Cerebellar nuclear complex (tissue), 1 donor: ENCODE measurements at places on chromosomes 1 and 21.

DNA sequence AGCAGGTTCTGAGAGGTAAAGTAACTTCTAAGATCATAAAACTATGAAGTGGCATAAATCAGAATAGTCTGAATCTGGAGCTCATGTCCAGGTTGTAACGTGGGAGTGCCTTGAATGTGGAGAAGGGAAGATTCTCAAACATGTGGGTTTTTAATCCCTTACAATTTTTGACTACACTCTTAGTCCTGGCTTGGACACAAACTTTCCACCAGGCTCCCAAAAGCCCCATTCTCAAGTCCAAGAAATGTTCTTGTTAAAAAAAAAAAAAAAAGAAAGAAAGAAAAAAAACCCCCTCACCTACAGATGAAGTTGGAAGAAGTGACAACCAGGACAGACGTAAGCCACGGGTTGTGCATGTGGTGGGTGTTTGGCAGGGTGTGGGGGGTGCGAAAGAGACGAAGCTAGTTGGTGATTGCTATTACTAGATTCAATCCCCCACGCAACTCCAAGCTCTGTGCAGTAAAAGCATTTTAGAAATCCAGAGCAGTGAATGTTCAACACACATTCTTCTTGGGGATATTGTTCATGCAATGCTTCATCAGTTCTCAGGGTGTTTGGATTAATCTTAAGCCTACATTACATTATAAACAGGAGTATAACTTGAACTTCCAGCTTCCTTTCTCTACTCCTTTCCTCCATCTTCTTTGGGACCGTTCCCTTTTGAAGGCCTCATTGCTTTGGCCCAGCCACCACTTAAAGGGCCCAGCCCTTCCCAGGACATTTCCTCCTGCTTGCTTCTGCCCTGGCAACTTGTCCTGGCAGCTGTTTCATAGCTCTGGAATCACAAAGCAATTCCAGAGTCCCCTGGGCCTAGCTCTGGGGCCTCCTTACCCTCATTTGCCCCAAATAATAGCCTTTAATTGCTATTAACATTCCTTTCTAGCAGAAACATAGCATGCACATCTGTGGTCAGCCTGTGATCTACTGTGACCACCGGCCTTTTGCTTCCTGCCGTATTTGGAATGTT lies 41.8 kb downstream of the PHC2 start:
- DNase-seq, result no peak

- no peak for DNase-seq
Measured at GRCh38 chr1:18913065-18913835, 10.9 kb upstream of the ALDH4A1 start.

DNA sequence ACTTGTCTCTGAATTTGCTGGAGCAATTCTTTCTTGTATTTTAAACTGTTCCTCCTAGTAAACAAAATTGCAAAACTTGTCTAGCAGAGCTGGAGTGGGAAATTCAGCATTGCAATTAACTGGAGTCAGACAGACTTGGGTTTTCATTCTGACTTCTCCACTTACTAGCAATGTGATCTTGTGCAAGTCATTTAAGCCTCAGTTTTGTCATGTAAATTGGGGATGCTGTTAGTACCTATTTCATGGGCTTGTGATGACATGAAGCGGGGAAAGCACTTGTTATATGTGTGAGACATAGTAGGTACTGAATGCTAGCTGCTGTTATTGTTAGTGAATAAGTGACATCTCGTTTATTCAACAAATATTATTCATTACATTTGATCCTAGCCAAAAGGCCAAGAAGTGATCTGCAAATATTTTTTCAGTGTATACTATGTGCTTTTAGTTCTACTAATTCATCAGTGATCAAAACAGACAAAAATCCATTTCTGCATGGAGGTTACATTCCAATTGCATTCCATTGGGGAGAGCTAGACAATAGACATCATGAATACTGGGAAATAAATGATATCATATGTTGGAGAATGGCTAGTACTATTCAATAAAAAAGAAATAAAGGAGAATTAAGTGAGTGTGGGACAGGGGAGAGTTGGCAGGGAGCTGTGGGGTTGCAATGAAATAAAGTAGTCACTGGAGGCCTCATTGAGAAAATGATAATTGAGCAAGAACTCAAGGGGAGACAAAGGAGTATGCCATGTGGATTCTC lies 47.1 kb downstream of the CACHD1 start:
- DNase-seq, result no peak

DNA sequence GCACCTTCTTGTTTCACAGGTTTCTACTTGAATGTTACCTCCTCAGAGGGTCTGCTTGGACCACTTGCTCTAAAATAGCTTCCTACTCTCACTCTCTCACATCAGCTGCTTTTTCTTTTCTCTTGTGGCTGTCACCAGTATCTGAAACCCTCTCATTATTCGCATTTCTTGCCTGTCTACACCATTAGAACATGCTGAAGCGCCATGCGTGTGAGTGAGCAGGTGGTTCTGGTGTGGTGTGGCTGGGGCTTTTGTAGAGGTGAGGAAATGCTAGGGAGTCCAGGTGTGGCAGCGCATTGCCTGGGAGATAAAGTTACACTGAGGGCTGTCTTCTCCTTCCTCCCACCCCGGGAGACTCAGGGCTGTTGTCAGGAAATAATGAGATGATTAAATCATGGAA lies 4.1 kb downstream of the ZNF362 start:
- DNase-seq, result no peak

GRCh38 chr1:182811975-182812722 lies 22.6 kb downstream of the NPL start:
- DNase-seq, result no peak

DNA sequence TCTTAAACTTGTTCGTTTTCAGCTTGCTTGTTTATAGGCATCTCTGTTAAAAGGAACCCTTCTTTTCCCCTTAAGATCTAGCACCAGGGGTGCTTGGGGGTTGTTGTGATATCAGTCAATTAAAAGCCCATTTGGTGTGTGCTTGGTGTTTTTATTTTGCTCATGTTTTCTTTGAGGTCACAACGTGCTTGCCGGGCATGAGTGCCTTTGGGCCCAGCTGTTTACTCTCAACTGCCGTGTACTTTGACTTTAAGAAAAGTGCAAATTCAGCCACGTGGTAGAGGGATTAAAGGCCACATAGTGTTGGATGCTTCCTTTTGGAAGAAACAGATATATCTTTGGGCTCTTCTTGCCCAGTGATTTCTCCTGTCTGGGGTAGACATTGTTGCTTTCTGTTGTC lies 10.5 kb downstream of the ARID1A start:
- no peak for DNase-seq

- no peak for DNase-seq
Measured at GRCh38 chr1:168217664-168218063, 8.1 kb upstream of the SFT2D2 start.

DNA sequence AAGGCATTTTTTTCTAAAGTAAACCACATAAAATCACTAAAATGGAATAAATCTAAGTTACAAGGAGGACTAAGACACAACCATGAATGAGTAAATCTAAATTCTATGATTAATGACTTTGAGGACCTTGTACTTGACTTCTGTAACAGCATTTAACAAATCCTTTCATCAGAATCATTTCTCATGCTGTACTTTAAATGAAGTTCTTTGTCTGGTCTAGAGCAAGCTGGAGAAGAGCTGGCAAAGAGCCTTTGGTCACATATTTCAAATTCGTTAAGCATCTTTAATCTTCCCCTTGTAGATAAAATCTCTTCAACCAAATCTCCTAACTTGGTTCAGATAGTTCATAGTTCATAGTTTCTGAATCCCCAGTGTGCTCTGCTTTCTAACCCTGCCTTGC lies 405.4 kb downstream of the PTPRC start:
- DNase-seq, result no peak

DNA sequence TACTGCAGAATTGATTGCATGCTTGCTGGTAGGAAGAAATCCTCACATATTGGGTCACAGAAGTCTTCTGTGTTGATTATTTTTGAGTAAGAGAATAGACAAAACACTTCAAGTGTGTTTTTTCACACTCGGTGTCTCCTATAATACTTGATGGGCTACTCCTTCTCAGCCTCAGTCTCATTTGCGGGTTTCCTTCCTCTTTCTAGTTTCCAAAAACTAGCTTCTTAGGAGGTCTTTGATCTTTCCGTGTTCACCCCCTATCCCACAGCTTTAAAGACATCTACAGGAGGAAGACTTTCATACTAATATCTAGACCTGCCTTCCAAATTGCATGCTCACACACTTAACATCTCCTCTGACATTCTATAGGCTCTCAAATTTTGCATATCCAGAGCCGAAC lies 40.7 kb upstream of the NTPCR start:
- no peak for DNase-seq

DNA sequence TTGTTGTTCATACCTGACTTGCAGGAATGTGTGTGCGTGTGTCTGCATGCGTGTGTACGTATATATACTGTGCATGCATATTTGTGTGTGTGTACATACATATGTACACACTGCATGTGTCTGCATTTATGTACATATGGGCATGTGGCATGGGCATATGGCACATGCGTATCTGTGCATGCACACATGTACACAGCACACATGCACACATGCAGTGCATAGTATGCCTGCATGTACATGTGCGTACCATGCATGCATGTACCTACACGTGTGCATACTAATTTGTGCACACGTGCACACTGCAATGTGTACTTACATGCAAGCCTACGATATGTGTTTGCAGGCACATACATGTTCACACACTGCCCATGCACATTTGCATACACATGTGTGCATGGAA lies 43.9 kb downstream of the GALNT2 start:
- no peak for DNase-seq

GRCh38 chr1:154324241-154324640 lies 1.1 kb upstream of the ATP8B2 start:
- no peak for DNase-seq

- no peak for DNase-seq
Measured at GRCh38 chr1:178472531-178472930, 24.2 kb downstream of the CLEC20A start.

DNA sequence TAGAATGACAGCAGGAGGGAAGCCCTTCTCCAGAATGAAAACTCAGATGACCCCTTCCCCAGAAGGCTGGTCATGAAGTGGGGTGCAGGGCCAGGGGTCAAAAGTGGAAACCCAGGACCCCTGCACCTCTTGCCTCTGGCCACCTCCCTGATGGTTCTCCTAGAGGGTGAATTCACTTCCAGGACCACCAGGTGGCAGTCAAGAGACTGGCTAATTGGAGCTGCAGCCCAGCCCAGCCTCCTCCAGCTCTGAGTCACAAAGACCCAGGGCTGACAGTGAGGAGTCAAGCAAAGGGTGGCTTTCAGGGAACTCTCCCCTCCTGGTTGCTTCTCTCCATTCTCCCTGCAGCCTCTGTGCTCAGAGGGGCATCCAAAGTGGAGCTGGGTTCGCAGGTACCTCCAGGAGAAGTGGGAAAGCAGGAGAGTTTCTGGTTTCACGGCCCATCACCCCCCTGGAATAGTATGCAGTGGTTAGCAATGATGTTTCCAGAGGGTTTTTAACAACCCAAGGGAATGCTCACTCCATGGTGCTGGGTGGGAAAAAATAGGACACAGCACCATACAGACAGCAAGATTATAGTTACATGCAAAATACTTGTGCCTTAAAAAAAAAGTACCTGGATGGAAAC lies 6.1 kb upstream of the EPHB2 start:
- no peak for DNase-seq

- no peak for DNase-seq
Measured at GRCh38 chr21:32403201-32403777, 9.2 kb upstream of the EVA1C start.

DNA sequence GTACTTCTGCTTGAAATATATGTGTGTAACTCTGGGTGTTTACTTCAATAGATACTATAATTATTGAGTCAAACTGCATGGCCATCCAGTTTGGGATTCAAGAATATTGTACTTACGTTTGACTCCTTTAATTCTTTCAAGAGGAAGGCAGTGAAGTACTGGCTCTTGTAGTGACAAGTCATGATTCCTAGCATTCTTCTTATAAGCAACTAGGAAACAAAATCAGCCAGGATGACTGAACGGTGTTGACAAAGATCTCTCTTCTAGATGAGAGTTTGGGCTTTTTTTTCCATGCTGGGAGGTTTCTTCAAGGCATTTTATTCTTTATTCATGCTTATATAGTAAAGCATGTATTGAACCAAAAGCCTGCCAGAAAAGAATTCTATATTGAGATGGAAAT lies 58.3 kb downstream of the CLEC20A start:
- no peak for DNase-seq

DNA sequence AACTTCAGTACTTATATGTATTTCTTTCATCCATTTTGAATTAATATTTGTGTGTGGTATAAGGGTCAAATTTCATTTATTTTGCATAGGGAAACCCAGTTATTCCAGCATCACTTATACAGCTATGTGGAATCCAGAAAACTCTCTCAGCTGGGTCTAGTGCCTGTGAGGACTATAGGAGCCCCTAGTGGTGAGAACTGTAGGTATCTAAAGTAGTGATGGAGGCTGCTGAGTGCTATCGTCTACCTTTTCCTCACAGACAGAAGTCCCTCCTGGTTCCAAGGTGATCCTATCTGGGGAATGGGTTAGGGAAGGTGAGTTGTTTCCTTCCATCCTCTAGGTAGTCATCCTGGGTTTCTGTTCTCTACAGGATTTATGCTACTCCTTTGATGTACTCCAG lies 352.0 kb upstream of the C1orf87 start:
- no peak for DNase-seq

DNA sequence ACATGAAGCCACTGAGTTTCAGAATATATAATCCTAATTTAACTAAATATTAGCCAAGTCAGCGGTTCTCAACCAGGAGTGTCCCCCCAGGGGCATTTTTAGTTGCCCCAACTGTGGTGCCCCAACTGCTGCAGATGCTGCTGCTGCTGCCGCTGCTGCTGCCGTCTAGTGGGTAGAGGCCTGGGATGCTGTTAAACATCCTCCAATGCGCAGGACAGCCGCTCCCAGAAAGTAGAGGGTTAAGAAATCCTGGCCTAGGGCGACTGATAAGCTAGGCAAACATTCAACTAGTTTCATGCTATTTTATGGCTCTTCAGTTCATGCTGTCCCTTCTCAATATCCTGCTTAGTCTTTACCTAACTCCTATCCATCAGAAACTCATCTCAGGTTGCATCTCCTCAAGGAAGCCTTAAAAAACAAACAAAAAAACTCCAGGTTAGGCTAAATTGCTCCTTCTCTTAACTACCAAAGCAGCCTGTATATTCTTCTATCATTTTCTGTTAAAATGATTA lies 9.9 kb upstream of the DCAF6 start:
- DNase-seq, result no peak

GRCh38 chr1:199490769-199491527 lies 536.6 kb upstream of the NR5A2 start:
- no peak for DNase-seq

DNA sequence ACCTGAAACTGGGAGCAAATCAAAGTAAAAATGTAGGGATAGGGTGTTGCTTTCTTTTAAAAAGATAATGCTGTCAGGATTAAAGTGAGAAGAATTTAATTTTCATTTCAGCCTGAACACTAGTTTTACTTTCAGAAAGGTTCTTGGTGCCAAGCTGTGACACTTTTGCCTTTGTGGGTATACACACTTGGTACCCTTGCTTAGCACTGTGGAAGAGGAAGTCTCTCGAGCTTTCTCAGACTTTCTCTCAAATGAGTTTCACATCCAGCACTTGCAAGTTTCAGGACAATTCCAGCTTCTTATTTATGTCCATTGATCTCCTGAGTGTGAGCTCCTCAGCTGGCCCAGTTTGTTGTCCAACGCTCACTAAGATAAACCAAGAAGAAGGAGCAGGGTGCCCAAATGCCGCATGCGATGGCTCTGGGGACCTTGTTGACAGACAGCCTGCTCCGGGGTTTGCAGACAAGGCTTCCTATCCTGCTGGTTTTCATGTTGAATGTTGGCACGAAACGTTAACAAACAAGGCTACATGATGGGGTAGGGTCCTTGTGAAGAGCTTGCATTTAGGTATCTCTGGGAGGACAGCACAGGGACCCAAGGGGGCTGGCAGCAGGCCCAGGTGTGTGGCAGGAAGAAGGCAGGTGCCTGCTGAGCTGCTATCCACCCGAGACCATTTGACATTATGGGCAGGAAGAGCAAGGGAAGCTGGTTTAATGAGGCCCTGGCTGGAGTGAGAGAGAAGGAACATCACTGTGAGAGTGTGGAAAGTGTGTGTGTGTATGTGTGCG lies 79.7 kb downstream of the POFUT2 start:
- DNase-seq, result no peak
